ENCODE measurements at places on chromosomes 12 and 14.

- no peak for DNase-seq
Observed at GRCh38 chr14:72665259-72665658, 228.6 kb downstream of the DPF3 start.

DNA sequence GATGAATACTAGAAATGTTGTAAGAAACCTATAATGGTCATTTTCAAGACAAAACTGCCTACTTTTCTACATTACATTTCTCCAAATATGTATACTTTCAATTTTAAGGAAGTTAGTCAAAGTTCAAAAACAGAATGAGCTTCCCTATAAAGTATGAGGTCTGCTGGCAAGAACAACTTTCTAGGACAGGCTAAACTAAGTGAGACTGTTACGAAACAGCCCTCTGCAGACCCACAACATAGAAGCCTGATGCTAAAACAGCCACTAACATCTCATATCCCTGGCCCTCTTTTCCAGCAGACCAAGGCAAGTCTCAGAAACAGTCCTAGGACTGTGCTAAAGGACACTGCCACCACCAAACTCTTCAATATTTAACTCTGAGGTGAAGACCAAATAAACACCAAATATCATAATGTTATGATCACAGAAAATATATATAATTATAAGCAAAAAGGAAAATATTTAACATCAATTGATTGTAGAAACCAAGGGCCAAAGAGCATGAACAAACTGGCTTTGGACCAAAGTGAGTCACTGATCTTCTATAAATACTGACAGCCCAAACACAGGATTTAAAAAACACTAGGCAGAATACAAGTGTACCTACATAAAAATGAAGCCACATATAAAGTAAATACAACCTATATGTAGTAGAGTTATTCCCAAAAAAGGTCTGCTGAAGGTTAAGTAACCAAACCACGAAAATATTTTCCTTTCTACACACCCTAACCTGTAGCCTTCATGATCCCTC lies 27.7 kb downstream of the PPP4R3A start:
- DNase-seq, result no peak

GRCh38 chr12:71057330-71057729 lies 100.5 kb downstream of the TSPAN8 start:
- no peak for DNase-seq

DNA sequence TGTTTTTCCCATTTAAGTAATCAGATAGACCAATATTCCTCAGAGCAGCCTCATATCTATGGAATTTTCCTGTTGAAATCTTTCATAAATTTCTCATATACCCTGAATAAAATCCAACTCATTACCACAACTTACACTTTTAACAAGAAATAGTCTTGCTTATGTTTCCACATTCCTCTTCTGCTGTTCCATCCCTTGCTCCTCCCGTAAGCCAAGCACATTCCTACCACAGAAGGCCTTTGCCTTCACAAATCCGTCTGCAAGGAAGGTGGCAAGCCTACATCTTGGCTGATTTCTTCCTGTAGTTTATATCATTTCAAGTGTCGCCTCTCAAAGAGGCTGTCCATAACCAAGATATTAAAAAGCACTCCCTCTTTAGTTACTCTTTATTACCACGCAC lies 127.7 kb downstream of the C12orf50 start:
- no peak for DNase-seq

GRCh38 chr12:79414252-79414651 lies 276.5 kb downstream of the PAWR start:
- DNase-seq, result no peak

Data from cortex of kidney (tissue), 1 donor.